NCI-H1417 treated with DMSO at 0.1 percent for 48 hours (cell line): ENCODE measurements at places on chromosomes 2 and 18.
A peak's percentile ranks its signal among the peaks of the same experiment; 100 is the strongest.

DNA sequence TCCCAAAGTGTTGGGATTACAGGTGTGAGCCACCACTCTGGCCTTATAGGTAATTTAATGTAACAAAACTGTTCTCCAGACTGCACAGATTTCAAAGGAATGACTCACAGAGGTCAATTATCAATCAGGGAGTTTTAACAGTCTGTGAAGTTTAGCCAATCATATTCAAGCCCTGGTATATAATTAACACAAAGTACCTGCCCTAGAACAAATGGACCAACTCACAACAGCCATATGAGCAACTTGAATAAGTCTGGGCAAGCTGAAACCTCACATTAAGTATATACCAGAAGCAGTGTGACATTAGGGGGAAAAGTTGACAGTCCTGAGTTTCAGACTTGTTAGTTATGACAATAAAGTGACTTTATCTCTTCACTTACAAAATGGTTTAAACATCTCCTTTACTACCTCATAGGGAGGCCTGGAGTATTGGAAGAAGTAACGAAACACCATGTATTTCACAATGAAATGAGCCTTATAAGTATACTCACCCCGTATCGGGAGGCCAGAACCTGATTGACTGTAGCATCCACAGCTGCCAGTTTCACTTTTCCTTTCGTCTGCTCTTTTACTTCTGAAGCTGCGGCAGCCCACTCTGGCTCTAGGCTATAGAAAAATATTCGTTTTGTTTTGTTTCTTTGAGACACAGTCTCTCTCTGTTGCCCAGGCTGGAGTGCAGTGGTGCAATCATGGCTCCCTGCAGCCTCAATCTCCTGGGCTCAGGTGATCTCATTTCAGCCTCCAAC, 22.2 kb downstream of the PDIA6 start:
- DNase-seq = no peak

DNA sequence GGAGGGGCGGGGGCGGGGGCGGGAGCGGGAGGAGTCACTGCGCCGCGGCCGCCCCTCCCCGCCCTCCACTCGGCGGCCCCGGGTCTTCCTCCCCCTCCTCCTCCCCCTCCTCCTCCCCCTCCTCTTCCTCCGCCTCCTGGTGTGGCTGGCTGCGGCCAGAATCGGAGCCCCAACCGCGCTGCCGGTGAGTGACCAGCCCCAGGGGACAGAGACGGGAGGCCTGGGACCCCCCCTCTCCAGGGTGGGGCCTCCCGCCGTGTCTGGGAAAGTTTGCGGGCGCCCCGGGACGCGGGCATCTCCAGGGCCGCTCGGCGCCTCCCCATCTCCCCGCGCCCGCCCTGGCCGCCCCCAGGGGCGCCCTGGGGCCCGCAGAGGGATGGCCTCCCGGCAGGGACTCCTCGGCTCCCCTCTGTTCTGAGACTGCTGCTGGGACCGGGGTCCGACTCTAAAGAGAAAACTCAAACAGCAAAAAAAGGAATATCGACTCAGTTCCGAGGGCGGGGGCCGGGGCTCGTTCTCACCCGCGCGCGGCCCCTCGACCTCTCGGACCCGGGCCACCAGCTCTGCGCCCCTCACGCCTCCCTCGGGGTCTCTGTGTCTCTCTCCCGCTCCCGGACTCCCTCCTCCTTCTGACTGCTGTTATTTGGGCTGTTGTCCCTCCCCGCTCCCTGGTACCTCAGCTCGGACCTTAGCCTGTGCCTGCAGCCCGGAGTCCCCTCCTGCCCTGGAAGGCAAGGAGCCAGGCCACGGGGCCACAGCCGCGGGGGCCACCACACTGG, at the start of gene STON1:
STON1 (plus strand) TSS at position 122 of the 779 bp plus-strand sequence. CDS start 50,480 bp downstream, outside the sequence.
- no peak for DNase-seq

GRCh38 chr2:191739194-191739593, 61.3 kb downstream of the NABP1 start:
- no peak for DNase-seq

DNA sequence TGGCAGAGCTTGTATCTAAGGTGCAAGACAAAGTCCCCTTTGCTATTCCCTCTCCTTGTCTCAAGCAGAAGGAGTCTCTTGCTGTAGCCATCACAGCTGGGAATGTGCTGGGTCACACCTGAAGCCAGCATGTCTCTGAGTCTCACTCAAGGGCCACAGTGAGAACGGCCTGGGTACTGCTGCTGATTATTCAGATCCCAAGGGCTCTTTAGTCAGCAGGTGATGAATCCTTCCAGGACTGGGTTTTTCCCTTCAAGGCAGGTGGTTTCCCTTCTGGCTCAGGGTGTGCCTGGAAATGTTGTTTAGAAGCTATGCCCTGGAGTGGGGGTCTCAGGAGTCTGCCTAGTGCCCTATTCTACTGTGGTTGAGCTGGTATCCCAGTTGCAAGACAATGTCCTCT, 356.3 kb downstream of the PARD3B start:
- no peak for DNase-seq

DNA sequence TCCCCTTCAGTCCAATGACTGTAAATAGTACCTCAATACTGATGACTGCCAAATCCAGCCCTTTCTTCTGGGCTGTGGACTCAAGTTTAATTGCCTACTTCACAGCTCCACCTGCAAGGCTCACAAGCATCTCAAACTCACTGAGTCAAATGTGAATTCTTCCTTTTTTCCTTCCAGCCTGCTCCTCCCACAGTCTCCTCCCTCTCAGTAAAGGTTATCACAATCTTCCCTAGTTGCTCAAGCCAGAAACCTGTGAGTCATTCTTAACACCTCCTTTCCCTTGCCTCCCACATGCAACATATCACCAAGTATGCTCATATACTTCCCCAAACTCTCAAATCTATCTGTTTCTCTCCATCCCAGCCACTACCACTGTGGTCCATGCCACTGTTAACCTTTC, 3.7 kb upstream of the MFSD6 start:
- no peak for DNase-seq

GRCh38 chr2:105804266-105804665, 59.6 kb downstream of the NCK2 start:
- DNase-seq = peak; percentile 53

DNA sequence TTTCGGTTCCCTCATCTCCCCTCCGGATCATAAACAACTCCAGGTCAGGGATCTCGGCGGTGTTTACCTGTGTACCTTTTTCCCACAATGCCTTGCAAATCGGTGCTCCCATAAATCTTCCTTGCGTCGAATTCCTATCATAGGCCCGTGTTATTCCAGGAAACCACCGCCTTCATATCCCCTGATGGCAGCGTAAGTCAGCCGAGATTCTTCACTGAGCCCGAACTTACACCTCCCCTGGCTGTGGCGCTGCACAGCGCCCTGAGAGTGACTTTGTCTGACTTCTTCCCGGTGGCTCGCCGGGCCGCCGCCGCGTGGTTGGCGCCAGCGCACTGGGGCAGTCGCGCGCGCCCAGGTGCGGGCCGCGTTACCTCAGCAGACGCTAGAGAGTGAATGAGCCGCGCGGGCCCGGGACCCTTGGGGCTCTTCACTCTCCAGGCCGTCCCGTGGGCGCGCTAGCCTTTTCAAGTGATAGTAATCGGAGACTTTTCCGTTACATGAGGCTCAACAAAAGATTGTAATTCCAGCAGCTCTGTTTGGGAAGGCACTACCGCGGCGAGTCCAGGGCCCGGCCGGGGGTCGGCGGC, 101.6 kb downstream of the SPTBN1 start:
- DNase-seq = peak; percentile 36

DNA sequence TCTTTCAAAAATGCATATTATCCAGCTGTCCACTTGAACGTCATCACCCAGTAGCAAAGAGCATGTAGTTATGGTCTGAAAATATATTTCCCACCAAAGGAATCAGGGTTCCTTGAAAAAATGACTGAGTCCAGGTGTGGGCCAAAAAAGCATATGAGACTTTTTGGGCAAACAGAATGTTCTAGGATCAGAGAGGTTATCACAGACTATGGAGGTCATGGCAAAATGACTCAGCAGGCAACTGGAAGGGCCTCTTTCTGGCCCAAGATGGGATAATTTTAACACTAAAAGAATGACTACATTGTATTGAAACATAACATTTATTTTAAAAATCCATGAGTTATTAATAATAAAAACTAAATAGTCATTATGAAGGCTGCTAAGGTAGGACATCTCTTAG, 77.1 kb downstream of the COBLL1 start:
- no peak for DNase-seq

DNA sequence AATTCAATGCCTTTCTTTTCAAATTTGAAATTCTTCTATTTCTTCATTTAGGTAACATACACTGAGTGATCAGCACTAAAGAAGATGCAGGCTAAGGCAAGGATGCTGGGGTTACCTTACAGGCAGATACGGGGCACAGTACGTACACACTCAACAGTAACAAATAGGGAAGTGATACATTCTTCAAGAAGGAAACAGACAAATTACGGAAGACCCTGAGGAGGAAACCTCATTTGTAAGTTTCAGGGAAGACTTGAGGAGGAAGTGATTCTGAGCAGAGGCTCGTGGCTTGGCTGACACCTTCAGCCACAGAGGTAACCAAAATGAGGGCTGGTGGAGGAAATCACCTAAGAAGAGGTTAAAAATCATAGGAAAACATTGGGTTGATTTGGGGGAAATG, 1108.3 kb upstream of the KLHL29 start:
- DNase-seq = no peak

DNA sequence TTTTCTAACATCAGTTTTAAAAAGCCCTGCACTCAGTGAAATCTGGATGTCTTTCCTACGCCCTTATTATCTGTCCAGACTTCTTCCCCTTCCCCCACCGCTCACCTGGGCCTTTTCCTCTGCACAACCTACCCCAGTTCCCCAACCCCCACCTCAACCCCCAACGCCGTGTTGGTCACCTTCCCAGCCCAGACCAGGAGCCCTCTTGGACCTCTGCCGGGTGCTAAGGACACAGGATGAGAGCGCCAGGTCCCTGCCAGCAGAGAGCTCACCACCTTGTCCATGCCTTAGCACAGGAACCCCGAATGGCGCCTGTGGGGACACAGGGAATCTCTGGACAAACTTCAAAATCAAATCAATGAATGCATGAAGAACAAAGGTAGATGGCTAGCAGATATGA, 966 bp upstream of the RBM43 start:
- no peak for DNase-seq

- DNase-seq = peak; percentile 81
Measured at GRCh38 chr2:46306330-46306751, 9.1 kb downstream of the EPAS1 start.

GRCh38 chr2:213959589-213959988, 451.3 kb upstream of the VWC2L start:
- no peak for DNase-seq

DNA sequence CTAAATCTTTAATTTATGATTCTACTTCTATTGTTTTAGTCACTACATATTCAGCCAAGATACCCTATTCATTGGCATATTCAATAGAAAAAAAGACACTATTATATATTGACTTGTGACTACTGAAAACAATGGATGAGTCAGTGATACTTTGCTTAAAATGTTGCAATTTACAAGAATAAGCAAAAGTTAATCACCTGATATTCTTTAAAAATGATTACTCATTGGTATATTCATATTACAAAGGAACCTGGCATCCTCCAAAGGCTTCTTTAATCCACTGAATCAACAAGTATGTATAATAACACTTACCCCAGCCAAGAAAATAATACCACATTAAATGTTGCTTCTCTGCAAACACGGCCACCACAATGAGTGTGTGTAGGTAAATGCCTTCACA, 87.8 kb downstream of the CALCRL start:
- DNase-seq = no peak

GRCh38 chr2:157420771-157421323, 23.0 kb downstream of the CYTIP start:
- DNase-seq = no peak

DNA sequence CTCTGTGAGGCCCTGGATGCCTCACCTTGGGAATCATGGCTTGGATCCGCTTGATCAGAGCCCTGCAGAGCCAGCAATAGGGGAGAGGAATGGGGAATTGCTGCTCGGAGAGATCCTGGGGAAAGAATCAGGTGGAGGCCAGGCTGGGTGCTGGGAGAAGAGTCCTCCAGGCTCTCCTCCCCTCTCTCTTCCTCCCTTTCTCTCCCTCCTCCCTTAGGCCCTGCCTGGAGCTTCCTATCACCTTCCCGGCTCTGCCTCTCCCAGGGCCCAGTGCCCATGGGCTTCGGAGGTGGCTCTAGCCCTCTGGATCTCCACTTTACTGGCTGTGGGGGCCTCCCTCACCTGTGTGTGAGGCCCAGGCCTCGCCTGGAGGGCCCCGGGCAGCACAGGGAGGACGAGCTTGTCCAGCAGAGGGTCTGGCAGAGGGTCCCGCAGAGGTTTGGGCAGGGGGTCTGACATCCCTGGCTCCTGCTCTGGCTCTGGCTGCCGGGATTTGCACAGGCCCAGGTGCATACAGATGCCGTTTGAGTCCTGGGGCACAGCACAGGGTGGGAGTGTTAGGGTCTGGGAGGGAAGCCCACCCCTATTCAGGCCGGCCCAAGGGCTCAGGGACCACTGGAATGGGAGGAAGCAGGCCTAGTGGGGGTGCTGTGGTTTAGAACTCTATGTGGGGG, 2.6 kb downstream of the SFTPB start:
- no peak for DNase-seq

- no peak for DNase-seq
Measured at GRCh38 chr2:121689356-121689755, 40.1 kb upstream of the CLASP1 start.

GRCh38 chr18:57085371-57085770, 61.5 kb upstream of the BOD1L2 start:
- DNase-seq = no peak

DNA sequence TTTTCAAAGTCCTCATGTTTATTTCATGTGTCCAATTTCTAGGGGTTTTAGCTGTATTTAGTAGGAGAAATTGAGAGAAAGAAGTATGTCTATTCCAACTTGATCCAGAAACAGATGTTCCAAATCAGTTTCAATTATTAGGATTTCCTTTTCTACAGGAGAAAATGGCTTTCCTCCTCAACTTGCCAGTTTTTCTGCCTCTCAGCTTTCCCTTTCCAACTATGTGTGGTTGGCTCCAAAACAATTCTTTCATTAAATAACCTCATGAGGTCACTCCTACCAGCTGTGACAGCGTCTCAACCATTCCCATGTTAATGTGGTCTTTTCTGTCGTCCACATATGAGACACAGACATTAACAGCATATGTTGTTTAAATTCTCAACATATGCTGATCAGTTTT, 13.1 kb downstream of the XIRP2 start:
- DNase-seq = no peak

DNA sequence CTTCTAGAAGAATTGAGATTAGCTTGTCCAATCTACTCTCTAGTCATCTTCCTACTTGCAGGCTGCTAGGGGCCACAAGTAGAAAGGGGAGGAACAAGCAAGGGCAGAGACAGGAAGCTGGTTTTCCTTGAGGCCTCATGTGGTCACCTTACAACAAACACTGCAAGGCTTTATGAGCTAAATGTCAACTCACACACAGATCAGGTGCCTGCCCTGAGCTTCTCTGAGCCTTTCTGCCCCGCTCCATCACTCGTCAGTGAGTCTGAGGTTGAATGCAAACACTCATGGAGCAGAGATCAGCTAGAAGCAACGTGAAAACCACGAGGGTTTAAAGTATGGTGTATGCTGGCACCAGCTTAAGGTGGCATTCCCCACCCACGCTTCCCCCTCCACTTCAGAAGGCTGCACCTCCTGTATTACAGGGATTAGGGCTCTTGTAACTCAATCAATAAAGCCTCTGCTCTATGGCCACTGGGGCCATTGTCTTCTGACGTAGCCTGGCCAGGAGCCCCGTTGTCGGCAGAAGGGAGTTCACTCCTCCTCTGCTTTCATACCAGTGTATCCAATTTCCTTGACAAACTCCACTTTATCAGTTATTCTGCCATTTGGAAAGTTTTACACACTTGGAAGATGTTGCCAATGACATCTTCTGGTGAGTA, 5.4 kb upstream of the CRYGC start:
- no peak for DNase-seq

GRCh38 chr2:70896765-70897202, 38.9 kb upstream of the ATP6V1B1 start:
- DNase-seq = no peak

- no peak for DNase-seq
Measured at GRCh38 chr2:216789081-216789480, 70.8 kb downstream of the TNP1 start.
